D721Med (cell line): ENCODE measurements at places on chromosomes 1 and 21.

- no peak for DNase-seq
Observed at GRCh38 chr1:151346082-151346768, 827 bp downstream of the RFX5 start.

- DNase-seq: no peak
Observed at GRCh38 chr1:246709835-246710234, 14.4 kb upstream of the SCCPDH start.

DNA sequence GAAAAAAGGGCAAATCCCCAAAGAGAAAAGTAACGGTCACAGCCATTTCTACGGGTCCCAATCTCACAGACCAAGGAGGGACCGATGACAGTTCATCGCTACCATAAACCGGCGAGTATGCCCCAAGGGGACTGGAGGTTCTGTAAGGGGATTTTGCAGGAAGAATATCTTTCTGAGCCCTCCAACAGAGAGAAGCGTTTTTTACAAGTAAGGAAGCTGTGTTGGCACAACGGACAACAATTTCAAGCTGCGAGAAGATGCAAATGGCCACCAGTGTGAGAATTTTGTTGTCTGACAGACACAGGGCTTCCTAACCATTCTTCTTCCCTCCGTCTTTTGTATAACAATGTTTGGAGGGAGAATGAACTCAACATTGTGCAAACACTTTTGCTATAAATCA lies 1043.1 kb downstream of the ADGRL2 start:
- DNase-seq: no peak

- DNase-seq: no peak
Observed at GRCh38 chr1:101697072-101697471, 299.7 kb downstream of the OLFM3 start.

- no peak for DNase-seq
Observed at GRCh38 chr21:36563341-36563926, 83.5 kb upstream of the CLDN14 start.

DNA sequence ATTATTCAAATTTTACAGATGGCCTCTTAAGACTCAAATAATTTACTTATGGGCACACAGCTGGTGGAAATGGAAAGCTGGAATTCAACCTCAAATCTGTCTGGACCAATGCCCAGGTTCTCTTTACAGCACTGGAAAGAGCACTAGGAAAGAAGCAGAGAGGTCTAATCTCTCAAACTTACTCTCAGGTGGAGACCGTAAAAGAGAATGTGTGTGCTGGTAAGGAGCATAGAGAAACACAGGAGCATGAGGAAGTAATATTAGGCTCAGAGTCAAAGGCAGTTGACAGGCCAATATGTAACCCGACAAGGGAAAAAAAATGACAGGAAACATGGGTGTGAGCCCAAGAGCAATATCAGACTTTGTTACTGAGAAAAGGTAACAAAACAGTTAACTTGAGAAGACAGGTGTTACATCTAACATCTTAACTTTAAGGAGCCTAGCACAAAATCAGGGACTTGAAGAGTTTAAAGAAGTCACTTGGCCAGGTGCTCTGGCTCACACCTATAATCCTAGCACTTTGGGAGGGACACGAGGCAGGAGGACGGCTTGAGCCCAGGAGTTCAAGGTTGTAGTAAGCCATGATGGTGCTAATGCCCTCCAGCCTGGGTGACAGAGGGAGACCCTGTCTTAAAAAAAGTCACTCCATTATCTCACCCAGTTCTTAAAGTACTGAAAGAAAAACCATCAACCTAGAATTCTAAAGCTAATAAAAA lies 20.7 kb downstream of the PPP1R15B start:
- no peak for DNase-seq

GRCh38 chr1:111302374-111302773 lies 11.7 kb downstream of the CHIA start:
- no peak for DNase-seq

- DNase-seq: no peak
Observed at GRCh38 chr1:247924868-247925267, at the start of gene OR2AJ1. OR2AJ1 (plus strand) TSS chr1:247924889; CDS start chr1:247933769, 8,880 bp downstream.

- no peak for DNase-seq
Observed at GRCh38 chr1:201019321-201019977, 4.1 kb downstream of the KIF21B start.

GRCh38 chr1:64396817-64397216 lies 73.1 kb upstream of the CACHD1 start:
- DNase-seq: no peak

DNA sequence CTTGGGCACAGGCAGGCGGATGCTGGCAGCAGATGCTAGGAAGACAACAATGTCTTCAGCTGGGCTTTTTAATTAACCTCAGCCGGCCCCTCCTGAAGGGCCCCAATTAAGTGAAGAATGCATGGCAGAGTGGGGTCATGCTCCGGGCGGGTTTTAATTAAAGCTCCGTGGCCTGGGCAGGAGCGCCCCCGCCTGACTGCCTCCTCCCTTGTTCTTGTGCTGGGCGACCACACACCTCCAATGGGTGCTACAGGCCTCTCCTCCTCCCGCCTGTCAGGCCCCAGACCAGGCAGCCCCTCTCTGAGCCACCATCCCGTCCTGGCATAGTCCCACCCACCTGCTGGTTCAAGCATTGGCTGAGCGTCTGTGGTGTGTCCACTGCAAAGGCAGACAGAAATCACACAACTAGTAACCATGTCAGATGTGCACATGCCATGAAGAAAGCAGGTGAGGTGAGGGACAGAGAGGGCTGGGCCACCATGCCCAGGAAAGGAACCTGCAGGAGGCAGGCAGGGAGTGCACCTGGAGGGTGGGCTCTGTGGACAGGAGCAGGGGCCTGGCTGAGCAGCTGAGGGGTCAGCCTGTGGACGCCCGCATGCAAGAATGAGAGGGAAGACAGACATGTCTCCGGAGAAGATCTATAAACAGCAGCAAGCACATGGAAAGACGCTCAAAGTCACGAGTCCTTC lies 8.5 kb upstream of the ARF1 start:
- no peak for DNase-seq

DNA sequence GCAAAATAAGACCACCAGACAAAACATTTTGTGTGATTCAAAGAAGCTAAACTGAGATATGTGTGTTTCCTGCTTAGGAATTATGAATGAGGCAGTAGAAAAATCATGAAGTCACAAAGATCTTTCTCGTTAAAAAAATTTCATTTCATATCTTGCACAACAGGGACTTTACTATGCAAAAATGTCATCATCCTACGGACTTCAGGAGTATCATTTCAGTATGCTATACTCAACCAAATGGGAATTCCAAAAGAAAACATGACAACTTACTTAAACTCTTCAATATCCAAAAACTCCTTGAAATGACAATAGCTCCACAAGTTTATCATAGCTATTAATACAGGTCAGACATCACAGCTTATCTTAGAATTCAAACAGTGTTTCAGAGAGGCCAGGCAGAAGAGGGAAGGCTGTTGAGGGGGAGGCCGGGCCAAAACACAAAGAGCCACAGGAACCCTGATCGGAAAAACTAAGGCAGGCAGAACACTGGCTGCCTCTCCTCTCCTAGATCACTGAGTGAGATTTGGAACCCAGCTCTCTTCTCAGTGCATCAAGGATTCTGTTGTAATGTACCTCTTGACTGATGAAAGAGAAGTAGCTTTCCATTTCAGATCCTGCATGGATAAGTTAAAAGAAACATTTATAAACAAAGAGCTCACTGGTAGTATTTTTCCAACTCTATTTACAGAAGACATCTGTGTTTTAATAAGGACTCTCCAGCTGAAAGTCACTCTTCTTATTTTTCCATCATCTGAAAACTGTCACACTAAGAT lies 66.9 kb downstream of the TESK2 start:
- no peak for DNase-seq
